Omental fat pad (tissue), 4 donors: ENCODE measurements at places on chromosomes 1 and 21.

DNA sequence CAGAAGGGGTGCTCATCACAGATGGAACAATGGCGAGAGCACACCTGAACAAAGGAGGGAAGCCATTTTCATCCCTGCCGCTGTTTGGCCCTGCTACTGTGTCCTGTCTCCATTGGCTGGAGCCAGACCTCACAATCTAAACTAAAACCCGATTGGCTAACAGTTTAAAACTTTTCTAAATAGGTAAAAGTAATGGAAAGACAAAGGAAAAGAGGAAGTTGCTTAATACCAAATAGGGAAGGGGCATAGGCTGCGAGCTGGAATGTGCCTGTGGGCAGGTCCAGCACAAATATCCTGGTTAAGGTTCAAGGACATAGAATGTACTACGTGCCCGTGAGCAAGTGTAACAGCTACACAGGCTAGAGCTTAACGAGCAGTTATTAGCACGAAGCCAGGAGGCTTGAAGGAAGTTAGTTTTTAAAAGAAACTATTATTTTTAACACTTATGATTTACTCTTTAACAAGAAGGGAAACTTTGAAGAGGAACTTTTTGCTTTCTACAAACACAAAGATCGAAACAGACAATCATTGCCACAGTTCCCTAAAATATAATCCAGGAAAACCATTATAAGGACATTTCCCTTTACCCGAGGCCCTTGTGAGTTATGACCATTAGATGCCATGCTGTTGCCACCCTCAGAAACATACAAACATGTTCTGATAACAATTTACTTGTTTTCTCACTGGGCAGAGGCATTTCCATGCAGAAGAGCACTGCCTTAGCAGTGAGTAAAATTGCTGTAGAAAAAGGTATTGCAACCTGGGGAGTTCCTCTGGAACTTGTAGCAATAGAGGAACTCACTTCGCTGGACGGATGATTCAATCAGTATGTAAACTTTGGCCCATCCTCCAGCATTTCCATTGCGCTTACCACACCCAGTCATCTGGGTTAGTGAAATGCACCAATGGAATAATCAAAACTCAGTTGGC, 4.8 kb upstream of the PTTG1IP start:
- no peak for DNase-seq

GRCh38 chr1:215282557-215282956, 200.0 kb downstream of the KCNK2 start:
- DNase-seq = no peak

- DNase-seq = no peak
Observed at GRCh38 chr1:234977875-234978396, 150.7 kb downstream of the TOMM20 start.

DNA sequence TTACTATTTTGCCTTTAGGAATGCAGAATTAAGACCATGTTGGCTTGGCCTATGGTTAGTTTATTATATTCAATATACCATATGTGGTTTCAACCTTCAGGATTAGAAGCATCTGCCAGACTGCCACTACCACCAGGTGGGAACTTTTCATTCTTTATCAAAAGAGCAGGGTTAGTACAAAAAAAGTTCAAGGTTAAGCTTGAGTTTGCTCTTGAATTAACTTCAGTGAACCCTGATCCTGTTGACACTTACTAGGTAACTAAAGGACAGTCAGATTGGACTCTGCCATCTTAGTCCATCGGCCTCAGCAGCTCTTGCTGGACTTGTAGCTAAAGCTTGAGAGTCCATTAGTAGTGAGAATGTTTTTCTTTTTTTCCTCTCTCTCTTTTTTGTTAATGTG, 22.1 kb downstream of the CLIC4 start:
- no peak for DNase-seq

GRCh38 chr1:19067182-19067911, 110.9 kb upstream of the IFFO2 start:
- DNase-seq = no peak

GRCh38 chr1:206866062-206866461, 639 bp downstream of the IL20 start:
- no peak for DNase-seq

DNA sequence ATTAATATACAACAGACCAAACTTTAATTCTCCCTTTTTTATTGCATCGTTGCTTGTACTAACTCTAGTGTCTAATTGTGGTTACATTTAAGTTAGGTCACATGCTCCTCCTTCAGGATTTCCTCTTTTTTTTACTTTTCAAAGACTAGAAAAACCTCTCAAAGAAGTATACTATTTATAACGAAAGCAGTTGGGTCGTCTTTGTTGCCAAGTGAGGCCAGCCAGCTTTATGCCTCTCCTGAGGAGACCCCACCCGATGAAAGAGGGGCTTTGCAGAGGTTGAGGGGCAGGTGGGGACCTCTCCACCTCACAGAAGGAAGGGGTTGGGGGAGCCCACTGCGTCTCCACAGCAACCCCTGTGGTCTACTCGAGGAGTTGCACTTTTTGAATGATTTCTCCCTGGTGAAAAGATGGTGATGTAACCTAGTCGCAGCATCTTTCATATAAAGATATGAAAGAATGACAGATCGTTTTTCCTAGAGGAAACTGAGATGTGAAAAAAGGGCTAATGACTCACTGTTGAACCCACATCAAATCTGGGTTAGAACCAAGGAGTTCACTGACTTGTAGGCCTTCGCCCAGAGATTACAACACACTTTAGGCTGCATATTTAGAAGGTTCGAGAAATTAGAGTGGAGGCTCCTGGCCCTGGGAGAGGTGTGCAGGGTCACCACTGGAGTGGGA, 6.4 kb downstream of the TGFB2 start:
- no peak for DNase-seq

GRCh38 chr1:229411434-229412055, 22.3 kb downstream of the ACTA1 start:
- DNase-seq = no peak

GRCh38 chr1:26181586-26182382, 4.5 kb downstream of the CNKSR1 start:
- DNase-seq = no peak
